NCI-H1930 (cell line): ENCODE measurements at places on chromosomes 5 and 9.

DNA sequence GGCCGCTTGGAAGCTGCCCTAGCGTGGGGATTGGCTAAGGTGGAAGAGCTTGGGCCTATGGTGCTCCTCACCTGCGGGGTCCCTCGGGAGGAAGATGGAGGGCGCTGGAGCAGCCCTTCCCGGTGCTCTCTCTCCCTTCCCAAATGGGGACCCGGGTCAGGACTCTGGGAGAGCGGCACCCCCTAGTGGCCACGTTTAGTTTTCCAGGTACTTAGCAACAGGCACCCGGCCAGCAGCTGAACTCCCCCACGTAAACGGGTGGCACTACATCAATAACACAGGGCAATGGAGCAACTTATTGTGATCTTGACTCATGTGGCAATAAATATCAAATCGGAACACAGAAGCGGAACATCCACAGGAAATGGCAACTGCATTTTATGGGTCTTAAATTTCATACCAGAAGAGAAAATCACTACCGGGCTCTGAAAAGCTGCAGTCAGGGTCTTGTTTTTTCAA is 316.6 kb downstream of the AGTPBP1 start:
- DNase-seq: peak; percentile 20

DNA sequence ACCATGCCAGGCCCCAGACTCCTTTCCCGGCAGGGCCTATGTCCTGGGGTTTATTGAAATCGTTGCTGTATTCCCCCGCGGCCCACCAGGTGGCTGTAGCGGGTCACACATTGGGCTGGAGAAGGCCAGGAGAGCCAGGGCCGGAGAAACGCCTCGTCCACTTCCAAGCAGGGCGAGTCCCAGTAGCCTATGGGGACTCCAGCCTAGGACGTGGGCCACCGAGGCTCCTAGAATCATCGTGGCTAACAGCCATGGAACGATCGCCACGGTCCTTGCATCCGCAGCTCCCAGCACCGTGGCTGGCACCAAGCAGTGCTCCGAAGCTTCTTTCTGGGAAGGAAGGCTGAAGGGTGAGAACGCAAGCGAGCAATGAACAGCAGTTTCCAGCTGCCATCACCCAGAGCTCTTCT is 87.7 kb downstream of the ENTREP1 start:
- no peak for DNase-seq

DNA sequence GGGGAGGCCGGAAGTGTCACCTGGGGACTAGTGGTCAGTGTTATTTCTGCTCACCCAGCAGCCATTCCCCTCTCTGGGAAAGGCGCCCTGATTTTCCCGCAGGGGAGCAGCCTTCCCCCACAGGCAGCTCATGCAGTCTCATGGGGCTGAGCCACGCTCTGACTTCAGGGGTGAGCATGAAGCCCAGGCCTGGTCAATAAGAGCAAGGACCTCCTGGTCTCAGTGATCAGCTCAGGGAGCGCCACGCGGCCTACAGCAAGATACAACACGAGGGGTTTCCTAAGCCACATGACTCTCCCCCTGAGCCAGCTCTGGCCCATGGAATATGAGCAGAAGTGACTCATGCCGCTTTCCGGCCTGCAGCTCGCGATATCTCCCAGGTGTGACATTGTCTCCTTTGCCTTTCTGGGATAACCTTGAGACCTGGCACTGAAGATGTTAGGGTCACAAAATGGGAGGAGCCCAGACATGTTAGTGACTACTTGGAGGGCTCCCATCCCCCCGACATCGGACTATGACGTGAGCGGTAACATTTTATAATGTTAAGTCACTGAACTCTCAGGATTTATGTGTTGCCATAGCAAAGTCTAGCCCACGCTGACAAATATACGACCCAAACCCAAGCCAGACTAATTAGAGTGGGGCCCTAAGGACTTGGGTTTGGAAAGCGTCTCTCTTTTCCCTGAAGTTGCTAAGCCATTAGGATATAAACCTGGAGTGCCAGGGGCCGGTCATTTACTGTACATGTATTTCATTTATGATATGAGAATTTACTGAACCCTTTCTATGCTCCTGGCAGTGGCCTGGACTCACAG is 46.5 kb upstream of the GFPT2 start:
- DNase-seq: no peak

- DNase-seq: no peak
Observed at GRCh38 chr5:31119938-31120641, 73.4 kb upstream of the CDH6 start.

DNA sequence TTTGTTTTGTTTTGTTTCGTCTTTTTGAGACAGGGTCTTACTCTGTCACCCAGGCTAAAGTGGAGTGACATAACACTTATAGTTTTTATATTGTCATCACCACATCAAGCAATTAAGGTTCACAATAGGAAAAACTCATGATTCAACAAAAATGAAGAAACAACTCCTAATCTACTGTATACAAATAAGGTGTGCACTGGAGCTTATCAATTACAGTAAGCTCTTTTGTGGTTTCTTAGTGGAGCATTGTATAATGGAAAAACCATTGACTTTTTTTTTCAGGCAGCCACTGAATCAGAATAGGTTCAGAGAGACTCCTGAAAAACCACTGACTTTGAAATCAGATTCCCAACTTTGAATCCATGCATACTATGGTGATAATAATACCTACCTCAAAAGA is 10.8 kb upstream of the PLIN2 start:
- no peak for DNase-seq

- no peak for DNase-seq
Observed at GRCh38 chr9:130288926-130289690, 23.5 kb downstream of the HMCN2 start.

DNA sequence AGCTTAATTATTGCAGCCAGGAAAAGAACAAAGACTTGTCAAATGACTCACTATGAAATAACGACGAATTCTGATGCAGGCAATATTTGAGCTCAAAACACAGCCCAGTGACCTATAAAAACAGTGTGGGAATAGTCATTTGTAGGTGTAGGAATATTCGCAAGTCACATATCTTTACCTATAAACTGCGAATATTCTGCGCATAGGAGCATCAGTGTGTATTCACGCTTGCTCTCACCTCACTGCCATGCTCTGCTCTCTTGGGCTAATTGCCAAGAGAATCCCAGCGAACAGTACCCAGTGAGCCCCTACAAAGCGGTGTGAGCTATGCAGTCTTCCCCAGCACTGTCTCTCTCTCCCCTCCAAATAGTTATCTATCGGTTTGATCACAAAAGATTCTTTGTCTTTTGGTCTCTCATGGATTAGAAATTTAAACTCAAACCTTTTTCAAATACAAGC is 74.2 kb downstream of the ST8SIA4 start:
- DNase-seq: no peak

DNA sequence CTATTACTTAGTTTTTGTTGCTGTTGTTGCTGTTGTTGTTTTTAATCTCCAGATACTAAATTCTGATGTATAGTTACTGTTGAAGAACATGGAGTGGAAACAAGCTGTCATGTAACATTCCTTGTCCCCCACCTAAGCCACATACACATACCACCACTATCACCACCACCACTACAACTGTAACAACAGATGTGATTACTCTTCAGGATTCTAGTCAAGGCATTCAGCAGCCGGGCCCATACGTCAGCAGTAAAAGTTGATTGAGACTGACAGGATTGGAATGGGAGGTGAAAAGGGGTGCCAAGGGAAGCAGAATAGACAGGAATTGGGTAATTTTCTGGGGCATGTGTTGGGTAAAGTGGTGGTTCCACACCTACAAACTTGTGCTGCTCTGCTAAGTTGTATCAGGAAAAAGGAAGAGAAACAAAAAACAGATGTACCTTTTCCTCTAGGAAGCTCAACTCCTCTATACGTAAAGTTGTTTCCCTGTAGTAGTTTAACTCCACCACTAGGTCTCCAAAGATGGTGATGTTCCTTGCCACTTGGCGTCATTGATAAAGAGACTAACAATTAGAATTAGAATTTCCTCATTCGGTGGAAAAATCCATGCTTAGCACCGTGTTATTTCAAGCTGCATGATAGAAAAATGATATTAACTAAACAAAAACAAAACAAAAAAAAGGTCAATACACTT is 138.6 kb downstream of the ARRDC3 start:
- no peak for DNase-seq

DNA sequence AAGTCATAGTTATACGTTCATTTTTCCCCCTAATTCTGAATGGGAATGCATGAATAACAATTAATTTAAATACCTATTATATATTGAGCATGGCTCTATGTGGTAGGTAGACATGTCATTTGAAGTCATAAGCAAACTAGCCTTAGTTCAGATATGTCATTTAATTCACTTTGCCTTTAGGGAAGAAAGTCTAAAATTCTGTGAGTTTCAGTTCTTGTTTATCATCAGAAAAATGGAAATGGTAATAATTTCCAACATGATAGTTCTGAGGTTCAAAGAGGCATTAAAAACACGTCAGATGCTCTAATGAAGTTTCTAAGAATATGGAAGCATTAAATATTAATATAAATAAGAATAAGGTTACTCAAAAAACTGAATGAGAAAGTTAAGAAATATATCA is 13.1 kb upstream of the ANXA1 start:
- no peak for DNase-seq

- DNase-seq: no peak
Observed at GRCh38 chr5:14587150-14587549, 5.6 kb downstream of the OTULINL start.

DNA sequence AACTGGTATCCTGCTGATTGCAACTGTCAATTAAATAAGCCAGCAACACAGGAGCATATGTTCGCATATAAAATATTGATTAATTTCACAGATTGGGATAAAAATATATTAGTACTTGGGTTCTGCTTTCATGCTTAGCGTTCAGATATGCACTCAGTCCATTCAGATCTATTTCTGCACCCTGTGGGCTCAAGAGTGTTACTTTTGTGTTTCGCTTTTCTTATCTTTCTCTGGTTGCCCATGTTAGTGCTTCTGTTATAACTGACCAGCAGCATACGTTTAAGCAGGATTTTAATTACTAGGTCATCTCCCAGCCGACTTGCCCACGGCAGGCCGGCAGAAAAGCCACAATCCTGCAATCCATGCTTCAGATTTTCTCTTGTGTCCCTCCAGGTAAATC is 289.1 kb downstream of the EBF1 start:
- DNase-seq: no peak

- DNase-seq: no peak
Observed at GRCh38 chr9:35104586-35104985, 1.7 kb upstream of the STOML2 start.

GRCh38 chr5:7925961-7926695 is 57.2 kb downstream of the MTRR start:
- no peak for DNase-seq

DNA sequence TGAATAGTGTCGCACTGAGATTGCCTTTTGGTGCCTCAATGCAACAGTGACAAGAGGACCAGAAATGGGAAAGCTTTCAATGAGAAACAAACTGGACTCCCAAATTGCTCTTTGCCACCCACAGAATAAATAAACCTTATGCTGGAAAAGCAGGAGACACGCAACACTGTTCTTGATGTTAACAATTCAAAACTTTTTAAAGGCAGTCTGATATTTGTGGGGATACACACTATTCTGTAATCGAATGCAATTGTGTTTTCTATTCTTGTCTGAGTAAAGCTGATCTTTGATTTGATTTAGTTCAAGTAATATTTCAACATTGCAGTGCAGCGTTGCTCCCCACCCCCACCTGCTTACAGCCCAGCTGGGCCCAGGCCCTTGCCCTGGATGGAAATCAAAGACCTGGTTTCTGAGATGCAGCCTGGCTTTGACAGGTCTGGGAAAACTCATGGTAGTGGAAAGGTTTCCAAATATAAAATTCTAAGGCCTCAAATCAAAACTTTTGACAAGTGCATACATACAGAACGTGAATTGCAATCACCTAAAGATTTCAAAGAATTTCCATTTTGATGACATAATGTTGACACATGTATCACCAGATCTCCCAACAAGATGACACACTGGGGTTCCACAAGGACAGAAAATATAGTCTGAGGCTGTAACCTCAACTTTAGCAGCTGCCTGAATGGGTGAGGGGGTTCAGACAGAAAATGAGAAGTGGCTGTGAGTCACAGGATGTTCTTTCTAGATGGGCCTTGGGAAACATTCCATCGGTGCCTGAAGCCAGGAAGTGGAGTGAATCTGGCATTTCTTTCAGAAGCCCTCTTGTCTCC is 55.1 kb downstream of the ABCA1 start:
- DNase-seq: no peak

- no peak for DNase-seq
Observed at GRCh38 chr9:113568081-113568435, 104.5 kb downstream of the RGS3 start.

- DNase-seq: no peak
Observed at GRCh38 chr9:78963911-78964310, 607.9 kb upstream of the TLE4 start.

GRCh38 chr5:156402387-156402921 is 75.5 kb downstream of the SGCD start:
- no peak for DNase-seq

DNA sequence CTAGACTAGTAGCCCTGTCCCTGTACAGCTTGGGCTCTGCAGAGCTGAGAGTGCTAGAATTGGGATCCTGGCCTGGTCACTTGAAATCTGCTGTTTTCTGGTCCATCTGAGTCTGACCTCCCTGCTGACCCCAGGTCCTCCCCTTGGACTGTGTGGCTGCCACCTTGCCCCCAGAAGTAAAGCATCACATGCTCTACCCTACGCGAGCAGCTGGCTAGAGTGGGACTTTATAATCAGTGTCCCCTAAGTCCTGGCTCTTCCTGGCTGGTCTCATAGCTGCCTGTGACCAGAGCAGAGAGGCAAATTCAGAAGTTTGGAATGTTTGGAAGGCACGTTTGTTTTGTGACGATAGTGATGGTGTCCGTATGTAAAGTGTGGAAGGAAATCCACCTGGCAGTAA is 81.0 kb downstream of the ARHGEF28 start:
- no peak for DNase-seq

GRCh38 chr9:118928722-118929121 is 440.5 kb downstream of the BRINP1 start:
- no peak for DNase-seq

DNA sequence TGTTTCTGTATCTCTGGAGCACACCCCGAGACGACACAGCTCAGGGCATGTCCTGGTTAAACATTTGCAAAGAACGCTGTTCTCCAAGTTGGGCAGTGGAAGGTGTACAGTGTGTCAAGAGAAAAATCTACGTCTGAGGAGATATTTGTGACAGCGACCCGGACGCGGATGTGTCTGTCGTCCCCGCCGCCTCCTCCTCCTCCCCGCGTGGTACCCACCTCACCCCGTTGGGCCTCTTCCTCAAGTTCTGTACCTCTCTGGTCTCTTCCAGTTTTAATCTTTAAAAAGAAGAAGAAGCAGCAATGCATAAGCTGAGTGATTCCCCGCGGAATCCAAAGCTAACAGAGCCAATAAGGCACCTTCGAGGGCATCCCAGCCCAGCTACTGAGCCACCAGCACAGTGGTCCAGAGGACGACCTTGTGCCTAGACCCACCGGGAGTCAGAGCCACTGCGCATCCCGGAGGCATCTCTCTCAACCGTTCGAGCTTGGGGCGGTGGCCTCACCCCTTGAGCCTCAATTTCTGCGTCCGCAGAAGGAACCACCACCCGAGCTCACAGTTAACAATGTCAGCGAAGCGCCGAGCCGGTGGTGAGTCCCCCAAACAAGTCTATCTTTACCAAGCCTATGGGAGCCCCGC is 467 bp downstream of the C9orf78 start:
- no peak for DNase-seq

GRCh38 chr9:20632705-20633104 is 10.4 kb upstream of the MLLT3 start:
- DNase-seq: no peak

GRCh38 chr9:115520646-115521045 is 402.7 kb upstream of the TNC start:
- DNase-seq: no peak

- DNase-seq: no peak
Observed at GRCh38 chr9:99515895-99516656, 294.0 kb downstream of the SEC61B start.
